Activated CD4-positive, alpha-beta T cell treated with anti-CD3 and anti-CD28 coated beads, Interleukin-2, amount 10 ng/mL, durations not matched to agents 7 days and 5 days (primary cell): ENCODE measurements at places on chromosomes 16 and 17.

DNA sequence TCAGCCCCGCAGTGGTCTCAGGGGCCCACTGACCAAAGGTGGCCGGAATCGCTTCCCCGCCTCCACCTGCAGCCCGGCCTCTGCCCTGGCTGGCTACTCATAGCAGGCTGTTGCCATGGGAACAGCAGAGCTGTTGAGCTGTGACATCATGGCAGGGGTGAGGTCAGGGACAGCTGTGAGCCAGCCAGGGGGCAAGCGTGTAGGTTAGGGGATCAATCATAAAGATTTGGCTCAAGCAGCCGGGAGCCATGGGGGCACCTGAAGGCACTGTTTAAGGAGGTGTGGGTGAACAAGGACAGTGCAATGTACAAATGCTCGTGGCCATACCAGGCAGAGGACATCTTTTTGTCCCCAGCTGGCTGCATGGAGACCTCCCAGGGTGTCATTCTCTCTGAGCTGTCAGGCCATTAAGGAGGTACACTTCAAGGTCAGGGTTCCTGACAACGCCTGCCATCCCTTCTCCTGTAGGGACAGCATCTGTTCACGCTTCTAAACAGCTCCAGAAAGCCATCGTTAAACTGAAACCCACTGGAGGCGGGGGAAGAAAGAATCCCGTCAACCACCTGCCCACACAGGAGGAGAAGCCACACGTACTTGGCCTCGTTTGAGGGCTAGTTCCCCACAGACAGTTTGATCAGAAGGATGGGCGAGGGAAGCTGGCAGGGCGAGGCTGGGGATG, at the start of gene CEP295NL:
Gene CEP295NL, minus strand, starts transcription at position 101 of the 679 bp plus-strand sequence. CDS start 1,373 bp downstream, outside the sequence.
- DNase-seq = no peak

- DNase-seq = no peak
Measured at GRCh38 chr17:77032929-77033328, 107.8 kb upstream of the SEC14L1 start.

DNA sequence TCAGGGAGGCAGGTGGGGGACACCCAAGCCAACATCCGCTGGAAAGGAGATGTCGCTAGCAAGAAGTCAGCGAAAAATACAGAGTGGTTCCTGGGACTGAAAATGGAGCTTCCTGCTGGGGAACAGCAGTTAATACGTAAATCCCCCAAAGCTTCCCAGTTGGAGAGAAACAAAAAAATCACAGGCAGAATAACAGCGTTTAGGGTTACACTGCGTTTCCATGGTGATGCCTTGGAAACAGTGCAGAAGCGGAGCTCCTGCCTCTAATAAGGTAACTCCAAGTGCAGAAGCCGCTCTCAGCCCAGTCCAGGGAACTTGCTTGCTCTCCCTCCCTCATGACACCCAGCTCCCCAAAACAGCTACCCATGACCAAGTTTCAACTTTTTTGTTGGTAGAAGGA, 73.4 kb downstream of the PLD6 start:
- no peak for DNase-seq

DNA sequence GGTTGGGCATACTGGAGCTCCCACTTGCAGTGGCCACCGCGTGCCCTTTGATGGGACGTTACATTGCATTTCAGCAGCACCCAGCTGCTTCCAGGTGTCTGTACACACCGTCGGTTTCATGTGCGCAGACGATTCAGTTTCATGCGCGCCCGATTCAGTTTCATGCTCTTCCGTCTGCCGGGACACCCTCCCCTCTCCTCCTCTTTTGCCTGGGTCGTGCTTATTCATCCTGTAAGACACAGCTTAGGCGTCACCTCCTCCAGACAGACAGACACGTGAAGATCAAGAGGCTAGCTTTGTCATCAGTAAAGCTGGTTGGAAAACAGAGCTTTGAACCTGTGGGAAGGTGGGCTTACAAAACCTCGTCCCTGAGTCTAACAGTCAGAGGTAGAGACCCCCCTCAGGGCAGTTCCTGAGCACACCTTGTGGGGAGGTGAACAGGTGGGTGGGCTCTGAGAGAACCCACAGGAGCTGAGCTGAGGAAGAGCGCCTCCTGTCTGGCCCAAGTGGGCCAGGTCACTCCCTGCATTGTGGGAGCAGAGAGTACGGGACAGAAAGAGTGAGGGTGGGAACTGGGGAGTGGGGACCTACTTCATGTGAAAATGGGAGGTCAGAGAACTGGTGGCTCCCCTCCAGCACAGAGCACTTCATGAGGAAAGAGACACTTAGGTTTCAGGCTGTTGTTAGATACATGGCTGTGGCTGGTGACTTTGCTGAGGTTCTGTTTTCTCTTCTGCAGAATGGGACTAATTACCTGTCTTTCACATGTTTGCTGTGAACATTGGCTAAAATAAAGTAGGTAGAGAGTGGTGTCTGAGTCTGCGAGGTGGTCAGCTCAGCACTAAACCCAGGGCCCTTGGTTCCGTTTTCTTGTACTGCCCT, 122.1 kb downstream of the SNX29 start:
- DNase-seq = no peak

- DNase-seq = no peak
Measured at GRCh38 chr16:60225541-60225940, 1491.4 kb upstream of the GOT2 start.

DNA sequence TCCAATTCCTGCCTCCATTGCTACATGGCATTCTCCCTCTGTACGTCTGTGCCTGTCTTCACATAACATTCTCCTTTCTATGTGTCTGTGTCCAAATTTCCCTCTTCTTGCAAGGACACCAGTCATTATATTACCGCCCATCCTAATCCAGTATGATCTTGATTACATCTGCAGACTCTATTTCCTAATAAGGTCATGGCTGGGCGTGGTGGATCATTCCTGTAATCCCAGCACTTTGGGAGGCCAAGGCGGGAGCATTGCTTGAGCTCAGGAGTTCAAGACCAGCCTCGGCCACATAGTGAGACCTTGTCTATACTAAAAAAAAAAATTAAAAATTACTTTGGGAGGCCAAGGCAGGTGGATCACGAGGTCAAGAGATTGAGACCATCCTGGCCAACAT, 5.0 kb upstream of the PRR14 start:
- no peak for DNase-seq

DNA sequence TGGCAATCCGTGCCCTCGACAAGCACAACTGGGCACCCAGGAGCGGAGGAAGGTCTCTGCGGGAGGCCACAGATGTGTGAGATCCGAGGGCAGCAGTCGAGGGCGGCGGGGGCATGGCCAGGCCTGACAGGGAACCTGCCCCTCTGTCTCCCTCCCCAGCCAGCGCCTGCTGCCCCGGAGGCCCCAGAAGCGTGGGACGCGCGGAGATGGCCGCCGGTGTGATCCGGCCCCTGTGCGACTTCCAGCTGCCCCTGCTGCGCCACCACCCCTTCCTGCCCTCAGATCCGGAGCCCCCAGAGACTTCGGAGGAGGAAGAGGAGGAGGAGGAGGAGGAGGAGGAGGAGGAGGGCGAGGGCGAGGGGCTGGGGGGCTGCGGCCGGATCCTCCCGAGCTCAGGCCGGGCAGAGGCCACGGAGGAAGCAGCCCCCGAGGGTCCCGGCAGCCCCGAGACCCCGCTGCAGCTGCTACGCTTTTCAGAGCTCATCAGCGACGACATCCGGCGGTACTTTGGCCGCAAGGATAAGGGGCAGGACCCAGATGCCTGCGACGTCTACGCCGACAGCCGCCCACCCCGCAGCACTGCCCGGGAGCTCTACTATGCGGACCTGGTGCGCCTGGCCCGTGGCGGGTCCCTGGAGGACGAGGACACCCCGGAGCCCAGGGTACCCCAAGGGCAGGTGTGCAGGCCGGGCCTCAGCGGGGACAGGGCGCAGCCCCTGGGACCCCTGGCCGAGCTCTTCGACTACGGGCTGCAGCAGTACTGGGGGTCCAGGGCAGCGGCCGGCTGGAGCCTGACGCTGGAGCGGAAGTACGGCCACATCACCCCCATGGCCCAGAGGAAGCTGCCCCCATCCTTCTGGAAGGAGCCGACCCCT, 1.7 kb downstream of the PERCC1 start:
- DNase-seq = no peak

DNA sequence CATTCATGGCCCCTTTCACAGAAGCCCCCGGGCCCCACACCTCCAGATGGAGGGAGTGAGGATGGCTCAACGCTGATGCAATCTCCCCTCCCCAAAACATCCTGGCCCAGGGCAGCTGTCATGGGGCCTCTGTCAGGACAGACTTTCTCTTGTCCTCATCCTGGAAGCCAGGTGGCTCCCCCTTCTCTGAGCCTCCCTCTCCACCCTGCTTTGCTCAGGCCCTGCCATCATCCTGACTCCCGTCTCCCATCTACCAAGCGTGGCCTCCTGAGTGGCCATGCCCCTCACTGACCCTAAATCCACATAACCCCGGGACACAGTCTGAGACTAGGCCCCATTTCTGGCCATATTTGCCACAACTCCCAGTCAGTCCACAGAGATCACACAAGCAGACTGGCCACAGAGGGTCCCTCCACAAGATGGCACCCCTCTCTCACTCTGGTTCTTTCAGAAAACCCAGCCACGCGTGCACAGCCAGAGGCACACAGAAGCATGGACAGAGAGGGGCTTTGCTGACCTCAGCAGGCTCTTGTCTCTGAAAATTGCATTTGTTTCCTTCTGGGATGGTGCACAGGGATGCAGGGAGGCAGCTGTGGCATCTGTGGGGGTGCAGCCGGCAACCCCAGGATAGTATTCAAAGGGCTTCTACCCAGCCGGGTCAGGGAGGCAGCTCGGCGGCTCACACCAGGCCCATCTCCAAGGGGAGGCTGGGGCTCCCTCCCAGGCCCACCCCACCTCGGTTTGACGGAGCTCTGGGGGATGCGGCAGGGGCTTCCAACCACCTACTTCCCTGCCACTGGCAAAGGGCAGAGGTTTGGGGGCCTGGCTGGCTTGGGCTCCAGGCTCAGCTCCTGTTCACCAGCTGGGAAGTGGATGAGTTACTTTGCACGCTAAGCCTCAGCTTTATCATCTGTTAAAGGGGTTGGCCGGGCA, 16.9 kb downstream of the DOC2B start:
- DNase-seq = peak; percentile 17

DNA sequence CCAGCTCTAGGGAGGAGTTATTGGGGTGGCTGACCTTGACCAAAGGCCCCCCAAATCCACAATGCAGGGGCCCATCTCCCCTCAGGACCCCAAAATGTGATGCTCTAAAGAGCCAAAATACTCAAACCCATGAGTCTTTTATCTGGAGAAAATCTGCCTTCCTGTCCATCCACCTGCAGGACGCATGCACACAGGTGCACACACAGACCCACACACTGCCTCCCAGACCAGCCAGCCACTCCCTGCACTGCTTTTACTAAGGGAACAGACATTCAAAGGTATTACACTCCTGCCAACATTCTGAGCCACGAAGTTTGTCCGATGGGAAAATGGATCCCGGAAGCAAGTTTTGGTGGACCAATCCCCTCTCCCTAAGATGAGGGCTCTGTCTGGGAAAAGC, 76.1 kb upstream of the CDH5 start:
- no peak for DNase-seq

- peak; percentile 23 for DNase-seq
Measured at GRCh38 chr17:10875984-10876555, 38.2 kb upstream of the PIRT start.

GRCh38 chr16:86584726-86585721, 6.7 kb downstream of the FOXL1 start:
- DNase-seq = no peak

GRCh38 chr17:36608280-36608679, 6.9 kb downstream of the MRM1 start:
- DNase-seq = no peak

DNA sequence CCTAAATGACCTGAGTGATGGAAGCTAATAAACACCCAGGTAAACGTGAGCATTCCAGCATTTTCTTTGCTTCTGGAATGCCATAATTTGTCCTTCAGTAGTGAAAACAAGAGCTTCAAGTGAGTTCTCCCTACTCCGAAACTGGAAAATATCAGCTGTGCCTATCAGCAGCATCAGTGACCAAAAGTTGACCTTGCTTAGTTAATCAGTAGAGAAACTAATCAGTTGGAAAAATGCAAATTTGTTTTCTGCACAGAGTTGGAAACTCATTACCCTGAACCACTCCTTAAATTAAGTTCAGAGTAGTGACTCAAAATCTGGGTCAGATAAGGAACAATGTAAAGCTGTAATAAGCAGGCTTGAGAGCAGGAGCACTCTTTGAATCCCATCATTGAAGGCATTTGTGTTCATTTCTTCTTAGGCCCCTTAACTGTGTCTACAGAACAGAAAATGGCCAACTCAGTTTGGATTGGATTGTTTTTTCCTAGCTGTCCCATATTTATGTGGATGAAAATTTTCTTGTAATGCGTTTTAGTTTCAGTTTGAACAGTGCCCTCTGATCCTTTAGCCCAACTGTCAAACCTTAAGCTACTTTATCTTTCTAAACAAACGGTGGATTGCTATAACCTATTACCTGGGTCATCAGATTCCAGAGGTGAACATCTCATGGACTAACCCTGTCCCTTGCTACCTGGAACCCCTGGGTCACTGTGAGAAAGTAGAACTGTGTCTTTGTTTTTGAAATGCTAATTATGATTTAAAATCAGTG, 290.4 kb downstream of the TOX3 start:
- DNase-seq = no peak

DNA sequence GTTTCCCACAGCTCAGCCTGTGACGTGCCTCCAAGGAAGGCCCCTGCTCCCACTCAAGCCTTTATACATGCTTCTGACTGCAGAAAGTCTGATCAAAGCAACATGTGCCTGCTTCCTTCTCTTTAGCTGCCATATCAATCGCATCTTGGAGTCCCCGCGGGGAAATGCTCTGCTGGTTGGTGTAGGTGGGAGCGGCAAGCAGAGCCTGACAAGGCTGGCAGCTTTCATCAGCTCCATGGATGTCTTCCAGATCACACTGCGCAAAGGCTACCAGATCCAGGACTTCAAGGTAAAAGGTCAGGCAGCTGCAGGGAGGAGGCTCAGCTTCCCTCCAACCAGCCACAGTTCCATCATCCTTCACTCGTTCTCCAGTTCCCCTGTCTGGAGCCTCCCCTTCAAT, 189.7 kb downstream of the ZNF18 start:
- DNase-seq = no peak

DNA sequence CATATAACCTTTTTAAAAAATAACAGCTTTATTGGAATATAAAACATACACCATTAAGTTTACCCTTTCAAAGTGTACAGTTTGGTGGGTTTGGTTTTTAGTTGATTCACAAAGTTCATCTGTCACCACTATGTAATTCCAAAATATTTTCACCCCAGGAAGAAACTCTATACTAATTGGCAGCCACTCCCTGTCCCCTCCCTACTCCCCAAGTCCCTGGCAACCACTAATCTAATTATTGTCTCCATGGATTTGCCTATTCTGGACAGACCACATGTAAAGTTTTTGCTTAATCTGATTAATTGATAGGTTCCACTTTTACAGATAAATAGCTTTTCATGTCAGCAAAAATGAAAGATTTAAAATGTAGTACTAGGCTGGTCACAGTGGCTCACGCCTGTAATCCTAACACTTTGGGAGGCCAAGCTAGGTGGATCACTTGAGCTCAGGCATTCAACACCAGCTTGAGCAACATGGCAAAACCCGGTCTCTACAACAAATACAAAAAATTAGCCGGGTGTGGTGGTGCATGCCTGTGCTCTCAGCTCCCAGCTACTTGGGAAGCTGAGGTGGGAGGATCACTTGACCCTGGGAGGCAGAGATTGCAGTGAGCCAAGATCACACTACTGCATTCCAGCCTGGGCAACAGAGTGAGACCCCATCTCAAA, 25.0 kb upstream of the MAPK3 start:
- no peak for DNase-seq

GRCh38 chr16:11218604-11218962, 37.4 kb downstream of the SOCS1 start:
- no peak for DNase-seq

- DNase-seq = peak; percentile 74
Measured at GRCh38 chr17:68511671-68512246, 471 bp upstream of the PRKAR1A start.

- DNase-seq = no peak
Measured at GRCh38 chr17:81494626-81495377, 17.8 kb downstream of the ACTG1 start.
